Suppressor macrophage (primary cell): ENCODE measurements at places on chromosomes 3 and 15.

DNA sequence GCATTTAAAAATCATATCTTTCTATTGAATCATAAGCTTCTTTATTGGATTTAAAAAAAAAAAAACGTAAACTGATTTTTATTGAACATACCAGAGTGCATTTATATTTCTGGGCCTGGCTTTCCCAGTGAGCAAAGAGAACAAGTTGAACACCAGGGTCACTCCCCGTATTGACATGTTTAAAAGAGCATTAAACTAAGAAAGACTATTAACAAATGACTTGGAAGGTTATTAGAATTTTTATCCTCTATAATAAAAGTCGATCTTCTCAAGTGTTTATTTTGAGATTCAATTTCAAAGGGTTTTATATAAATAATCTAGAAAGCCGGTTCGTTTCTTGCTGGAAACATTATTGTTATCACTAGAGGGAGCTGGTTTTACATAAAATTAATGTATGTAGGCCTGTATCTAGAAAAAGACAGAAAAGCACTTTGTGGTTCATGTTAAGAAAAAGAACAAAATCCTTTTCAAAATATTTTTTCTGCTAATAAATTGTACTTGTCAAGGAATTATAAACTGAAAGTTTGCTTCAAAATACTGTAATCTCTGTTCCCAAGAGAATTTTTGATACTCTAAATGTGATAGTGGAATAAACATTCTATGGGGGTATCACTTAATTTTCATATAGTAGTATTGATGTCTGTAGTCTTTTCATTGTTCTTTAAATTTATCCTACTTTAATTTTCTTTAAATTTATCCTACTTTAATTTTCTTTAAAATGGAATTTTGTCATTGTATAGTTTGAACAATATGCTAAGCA is 321.8 kb upstream of the MME start:
- DNase-seq = peak; percentile 67

DNA sequence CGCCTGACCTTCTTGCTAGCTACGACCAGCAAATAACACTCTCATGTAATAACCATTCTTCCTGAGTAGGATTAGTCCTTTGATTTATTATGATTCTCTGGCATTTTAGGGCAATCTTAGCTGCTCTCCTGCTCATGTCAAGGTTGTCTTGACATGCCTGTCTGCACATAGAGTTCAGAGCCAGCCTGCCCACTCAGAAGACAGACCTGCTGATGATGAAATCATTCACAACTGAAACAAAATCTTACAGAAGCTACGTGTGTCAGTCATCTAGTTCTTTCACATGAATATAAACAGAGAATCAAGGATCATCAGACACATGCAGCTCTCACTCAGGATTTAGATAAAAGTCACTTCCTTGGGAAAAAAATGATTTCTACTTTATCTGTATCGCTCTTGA is 173.6 kb upstream of the LYSMD4 start:
- no peak for DNase-seq

DNA sequence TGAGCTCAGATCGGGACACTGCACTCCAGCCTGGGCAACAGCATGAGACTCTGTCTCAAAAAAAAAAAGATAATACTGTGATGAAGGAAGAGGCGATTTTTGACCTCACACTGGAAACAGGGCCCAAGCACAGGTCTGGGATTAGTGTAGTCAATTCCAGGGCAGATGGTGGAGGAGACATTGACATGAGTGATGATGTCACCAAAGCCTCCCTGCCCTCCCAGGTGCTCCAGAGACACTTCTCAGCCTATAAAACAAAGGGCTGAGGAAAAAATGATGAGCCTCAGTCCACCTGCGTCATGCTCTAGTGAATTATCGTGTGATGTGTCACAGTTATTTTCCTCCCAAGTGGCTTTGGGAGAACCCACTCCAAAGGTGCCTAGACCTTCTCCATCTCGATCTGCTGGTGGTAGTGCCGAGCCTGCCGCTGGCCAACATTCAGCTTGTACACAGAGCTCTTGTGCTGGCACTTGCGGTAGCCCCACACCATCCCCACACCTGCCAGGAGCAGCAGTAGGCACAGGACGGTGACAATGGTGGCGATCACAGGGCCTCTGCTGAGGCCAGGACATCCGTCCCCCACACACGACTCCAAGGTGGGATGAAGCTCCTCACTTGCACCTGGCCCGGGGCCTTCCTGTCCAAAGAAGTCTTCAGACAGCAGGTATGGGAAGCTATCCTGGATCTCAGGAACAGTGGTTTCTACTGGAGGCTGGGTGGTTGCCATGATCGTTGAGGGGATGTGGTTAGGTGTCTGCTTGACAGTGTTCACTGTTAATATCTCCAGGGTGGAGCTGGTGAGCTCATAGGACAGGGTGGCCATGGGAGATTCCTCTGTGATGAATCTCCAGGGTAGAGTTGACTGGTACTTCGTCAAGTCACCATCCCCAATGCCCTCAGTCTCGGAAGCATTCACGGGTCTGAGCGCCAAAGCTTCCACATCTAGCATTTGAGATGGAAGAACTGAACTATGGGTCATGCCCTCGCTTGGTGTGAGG is 38.8 kb downstream of the CRTAP start:
- DNase-seq = no peak

- no peak for DNase-seq
Measured at GRCh38 chr3:56290374-56290773, 177.9 kb downstream of the ERC2 start.

- DNase-seq = no peak
Measured at GRCh38 chr3:101185341-101185740, 135.0 kb downstream of the IMPG2 start.

- DNase-seq = no peak
Measured at GRCh38 chr3:55190331-55190730, 262.5 kb upstream of the LRTM1 start.

DNA sequence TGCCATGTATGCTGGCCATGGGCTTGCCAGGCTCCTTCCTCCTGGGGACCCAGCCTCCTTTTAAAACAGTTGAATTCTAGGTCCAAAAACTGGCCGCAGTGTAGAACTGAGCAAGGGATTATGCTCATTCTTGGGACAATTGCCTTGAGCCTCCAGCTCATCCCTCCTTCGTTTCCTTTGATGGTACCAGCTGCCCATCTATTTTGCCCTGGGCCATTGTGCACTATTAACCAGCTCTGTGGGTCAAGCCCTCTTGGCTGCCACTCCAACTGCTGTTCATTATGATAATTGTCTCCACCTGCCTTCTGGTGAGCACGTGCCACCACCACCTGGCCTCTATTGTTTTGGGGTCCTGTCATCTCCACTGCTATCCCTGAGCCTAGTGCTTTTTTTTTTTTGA is 75.8 kb upstream of the SYN2 start:
- no peak for DNase-seq

DNA sequence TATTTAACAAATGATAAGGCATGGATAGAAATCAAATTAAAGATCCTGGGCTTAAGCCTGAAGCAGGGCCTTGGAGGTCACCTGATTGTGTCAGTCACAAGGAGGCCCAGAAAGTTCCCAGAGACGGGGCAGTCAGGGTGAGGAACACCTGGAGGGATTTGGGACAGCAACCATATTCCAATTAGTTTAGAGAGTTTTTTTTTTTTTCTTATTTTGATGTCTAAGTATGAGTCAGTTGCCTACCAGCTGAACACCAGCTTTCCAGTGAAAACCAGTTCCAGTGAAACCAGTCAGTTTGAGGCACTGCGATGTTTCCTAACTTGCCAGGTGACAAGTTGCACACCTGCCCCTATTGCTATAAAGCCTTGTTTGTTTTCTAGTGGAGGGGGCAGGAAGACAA is 350.7 kb upstream of the AZI2 start:
- DNase-seq = no peak

DNA sequence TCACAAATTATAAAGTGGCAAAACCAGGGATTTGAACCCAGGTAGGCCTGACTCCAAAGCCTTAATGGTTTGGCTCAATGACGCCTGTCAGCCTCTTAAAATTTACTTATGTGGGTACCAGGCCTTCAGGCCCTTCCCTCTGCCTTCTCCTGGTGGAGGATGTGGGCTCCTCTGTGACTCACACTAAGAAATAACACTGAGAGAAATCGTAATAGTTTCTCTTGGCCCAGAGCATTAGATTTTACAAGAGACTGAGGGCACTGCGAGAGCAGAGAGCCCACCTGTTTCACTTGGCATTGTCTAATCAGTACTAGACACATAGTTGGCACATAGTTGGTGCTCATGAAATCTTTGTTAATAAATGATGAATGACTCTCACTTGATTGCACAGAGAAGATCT is 505.2 kb downstream of the SHQ1 start:
- no peak for DNase-seq

- DNase-seq = peak; percentile 12
Measured at GRCh38 chr15:70596354-70597055, 166.9 kb downstream of the UACA start.

GRCh38 chr15:49898097-49898496 is 220.9 kb downstream of the ATP8B4 start:
- no peak for DNase-seq

DNA sequence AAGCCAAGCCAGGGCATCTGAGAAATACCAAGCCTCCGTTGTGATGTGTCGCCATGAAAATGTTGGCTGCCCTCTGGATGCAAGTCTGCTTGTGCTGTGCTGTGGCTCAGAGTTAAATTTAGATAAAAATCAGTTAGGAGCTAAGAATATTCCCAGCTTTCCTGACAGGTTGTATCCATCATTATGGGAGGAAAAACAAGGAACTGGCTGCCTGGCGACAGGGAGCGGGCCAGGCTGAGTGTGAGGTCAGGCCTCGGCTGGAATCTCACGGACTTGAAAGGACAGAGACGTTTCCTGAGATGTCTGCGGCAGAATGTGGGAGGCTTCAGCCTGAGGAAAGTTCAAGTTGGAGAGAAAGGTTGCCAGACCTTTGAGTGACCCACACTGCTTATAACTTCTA is 213.8 kb downstream of the THSD4 start:
- DNase-seq = no peak
